ENCODE measurements at places on chromosomes 11 and 22.

DNA sequence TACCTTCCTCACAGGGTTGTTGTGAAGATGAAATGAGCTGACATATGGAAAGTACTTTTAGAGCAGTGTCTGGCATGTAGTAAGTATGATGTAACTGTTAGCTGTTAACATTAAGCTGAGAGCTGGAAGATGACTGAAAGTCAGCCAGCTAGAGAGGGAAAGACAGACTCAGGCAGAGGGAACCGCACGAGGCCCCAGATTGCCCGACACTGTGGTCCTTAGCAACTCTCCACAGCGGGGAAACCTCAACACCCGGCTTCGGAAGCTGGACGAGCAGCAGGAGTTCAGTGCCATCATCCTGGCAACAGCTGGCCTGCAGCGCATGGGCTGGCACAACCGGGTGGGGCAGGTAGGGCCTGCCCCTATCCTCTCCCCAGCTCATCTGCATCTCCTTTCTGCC lies 6.5 kb downstream of the HMBS start:
- DNase-seq, result no peak

DNA sequence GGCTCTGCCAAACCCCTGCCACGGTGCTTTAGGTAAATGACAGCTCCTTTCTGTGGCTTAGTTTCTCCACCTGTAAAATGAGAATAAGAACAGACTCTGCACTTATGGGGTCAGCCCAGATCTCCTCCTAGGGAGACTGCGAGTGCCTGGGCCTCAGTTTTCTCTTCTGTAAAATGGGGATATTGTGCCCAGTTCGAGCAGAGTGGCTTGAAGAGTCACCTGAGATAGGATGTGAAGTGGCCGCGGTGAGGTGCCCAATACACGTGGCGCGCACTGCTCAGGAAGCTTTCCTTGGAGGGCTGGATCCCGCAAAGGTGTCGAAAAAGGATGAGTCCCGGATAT lies 473 bp upstream of the EMID1 start:
- no peak for DNase-seq

DNA sequence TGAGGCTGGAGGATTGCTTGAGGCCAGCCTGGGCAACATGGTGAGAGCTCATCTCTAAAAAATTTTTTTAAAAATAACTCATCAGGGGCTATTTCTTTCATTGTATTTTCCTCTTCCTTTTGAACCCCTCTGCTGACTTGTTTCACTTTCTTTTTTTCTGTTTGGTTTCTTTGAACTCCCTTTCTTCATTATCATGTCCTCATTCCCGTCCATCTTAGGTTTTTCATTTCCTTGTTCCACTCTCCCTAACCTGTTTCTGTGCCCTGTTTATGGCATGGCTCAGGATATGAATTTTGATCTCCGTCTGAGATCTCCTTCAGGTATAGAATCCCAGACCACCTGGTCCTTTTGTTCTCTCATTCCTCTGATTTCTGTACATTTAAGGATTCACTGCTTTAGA lies 12.5 kb downstream of the MARK2 start:
- no peak for DNase-seq

DNA sequence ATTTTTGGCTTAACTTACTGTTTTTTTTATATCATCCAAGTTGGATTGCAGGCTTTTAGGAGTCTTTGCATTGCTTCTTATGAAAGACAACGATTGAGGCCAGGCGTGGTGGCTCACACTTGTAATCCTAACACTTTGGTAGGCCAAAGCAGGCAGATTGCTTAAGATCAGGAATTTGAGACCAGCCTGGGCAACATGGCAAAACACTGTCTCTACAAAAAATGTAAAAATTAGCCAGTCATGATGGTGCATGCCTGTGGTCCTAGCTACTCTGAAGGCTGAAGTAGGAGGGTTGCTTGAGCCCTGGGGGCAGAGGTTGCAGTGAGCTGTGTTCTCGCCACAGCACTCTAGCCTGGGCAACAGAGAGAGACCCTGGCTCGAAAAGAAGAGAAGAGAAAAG lies 56.6 kb downstream of the BID start:
- DNase-seq, result no peak

DNA sequence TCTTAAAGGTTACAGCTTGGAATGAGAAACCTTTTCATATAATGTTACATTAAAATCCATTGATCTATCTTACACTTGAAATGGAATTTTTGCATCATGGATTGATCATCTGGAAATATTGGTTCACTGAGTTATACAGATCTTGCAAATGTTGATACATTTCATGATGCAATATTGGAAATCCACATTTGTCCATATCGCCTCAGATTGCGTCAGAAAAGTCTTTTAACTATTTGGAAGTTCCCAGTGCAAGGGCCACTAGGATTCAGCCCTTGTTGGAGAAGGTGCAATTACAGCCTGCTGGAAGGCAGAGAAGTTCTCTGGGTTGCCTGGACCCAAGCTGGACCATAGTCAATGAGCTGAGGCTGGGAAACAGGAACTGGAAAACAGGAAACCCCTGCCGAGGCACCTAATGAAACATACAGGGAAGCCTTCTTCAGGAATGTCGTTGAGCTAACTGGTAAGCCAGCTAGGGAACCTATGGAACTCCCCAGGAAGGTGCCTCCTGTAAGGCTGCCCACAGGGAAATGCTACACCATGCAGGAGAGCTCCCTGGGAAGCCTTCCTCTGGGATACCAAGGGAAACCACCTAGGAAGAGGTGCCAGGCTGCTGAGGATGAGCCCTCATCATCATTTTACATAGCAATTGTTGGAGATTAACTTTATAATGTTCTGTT lies 600.4 kb upstream of the CADM1 start:
- DNase-seq, result no peak

- DNase-seq, result no peak
Measured at GRCh38 chr11:39780131-39780530, 1679.3 kb downstream of the LRRC4C start.

GRCh38 chr11:134656861-134657540 lies 245.0 kb upstream of the B3GAT1 start:
- peak; percentile 46 for DNase-seq

DNA sequence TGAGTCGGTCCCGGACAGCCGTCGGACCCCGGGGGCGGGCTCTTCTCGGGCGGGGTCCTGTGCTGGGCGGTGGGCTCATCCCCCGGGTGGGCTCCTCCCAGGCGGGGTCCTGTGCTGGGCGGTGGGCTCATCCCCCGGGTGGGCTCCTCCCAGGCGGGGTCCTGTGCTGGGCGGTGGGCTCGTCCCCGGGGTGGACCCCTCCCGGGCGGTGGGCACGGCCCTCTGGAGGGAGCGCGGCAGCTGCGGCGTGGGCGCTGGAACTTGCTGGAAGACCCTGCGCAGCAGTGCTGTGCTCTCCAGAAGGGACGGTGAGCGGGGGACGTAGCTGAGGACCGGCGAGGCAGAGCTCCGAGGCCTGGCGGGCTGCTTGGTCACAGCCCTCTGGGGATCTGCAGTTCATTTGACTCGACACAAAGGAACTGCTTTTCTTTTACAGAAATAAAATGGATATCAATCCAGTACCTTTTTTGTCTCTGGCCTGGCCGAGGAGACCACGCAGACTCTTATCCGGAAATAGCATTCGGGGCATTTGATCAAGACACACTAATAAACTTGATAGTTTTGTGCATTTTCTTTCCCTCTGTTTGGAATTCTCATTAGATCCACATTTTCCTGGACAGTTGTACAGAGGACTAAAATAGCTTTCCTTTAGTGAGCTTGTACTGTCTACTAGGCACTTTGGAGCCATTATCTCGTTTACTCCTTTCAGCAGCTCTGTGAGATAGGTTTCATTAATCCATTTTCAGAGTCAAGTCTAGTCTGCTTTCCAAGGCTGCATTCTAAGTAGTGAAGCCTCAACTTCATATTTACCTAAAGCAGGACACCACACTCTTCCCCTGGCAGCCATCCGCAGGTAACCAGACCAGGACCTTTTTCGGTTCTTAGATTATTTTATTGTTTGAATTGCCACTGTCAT lies 812 bp downstream of the JAM3 start:
- no peak for DNase-seq

DNA sequence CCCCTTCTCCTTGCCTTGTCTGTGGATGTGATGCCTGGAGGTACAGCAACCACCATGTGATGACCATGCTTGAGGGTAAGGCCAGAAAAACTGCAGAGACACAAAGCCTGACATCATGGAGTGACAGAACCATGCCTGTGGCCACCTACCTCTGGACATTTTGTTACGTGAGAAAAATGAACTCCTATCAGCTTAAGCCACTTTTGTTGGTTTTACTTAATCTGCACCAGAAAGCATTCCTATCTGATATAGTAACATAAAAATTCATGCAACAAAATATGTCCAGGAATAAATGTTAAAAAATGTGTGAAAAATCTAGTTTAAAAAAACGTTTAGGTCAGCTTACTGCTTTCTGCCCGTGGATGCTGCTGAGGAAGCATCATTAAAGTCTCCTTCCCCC lies 42.6 kb upstream of the P4HA3 start:
- no peak for DNase-seq

GRCh38 chr11:46987183-46987582 lies 50.6 kb downstream of the CSTPP1 start:
- DNase-seq, result no peak

DNA sequence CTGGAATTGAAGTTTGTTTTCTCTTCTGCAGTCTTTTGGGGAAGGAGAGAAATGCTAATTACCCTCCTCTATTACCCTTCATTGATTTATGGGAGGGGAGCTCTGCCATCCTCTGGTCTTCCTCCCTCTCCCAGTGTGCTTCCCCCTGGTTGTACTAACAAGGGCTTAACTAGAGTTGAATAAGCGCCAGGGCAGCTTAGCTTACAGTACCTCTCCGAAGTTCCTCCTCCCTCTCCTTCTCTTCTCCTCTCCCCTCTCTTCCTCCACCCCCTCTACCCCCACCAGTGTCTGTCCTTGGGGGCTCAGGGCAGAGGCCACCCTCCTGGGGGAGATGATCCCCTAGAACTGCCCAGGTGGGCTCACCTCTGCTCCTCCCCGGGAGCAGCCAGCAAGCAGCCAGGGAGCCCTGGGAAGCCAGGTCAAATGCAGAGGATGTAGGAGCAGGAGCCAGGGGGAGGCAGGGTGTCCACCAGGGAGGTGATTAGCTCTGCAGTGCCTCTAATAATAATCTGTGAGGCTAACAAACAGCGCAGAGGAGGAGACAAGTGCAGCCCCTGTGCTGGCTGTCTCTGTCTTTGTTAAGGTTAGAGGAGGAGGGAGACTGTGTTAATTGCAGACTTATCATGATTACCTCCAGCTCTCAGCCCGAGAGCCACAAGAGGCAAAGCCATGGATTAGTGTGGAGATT lies 191.6 kb upstream of the CADM1 start:
- no peak for DNase-seq

- DNase-seq, result no peak
Measured at GRCh38 chr22:24421428-24421931, 5.9 kb upstream of the ADORA2A start.

DNA sequence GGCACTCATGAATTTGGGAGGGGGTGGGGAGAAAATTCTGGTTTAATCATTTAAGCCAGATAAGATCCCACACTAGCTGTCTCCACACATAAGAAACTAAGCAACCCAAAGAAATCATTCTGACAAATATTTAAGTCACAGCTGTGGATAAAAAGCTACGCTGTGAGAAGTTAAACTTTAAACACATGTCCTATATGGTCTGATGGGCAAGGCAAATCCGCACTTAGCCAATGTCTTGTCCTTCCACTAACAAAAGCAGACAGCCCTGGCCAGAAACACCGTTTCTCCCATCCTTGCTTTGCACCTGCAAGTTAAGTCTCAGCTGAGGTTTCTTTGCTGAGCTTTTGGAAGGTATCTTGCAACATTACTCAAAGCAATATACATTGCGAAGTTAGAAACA lies 68.0 kb downstream of the ETS1 start:
- DNase-seq, result no peak

- no peak for DNase-seq
Measured at GRCh38 chr22:29451863-29452262, 13.5 kb downstream of the RFPL1 start.

- DNase-seq, result no peak
Measured at GRCh38 chr11:69588270-69588669, 52.7 kb upstream of the CCND1 start.

DNA sequence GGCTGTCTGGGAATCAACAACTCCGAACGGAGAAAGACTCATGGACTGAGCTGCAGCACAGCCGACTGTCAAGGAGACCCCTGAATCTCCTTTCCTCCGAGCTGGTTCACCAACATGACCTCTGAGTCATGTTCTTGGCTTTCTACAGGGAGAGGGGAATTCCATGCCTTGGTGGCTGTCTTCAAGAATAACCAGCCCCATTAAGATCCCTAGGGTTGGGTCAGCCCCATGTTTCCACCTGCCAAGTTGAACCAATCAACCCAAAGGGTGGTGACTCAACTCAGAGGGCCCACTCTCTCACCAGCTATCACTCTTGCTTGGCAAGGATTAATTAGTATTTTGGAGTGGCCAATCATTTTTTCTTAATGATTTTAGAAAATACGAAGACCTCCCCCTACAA lies 28.3 kb upstream of the IGSF22 start:
- no peak for DNase-seq

DNA sequence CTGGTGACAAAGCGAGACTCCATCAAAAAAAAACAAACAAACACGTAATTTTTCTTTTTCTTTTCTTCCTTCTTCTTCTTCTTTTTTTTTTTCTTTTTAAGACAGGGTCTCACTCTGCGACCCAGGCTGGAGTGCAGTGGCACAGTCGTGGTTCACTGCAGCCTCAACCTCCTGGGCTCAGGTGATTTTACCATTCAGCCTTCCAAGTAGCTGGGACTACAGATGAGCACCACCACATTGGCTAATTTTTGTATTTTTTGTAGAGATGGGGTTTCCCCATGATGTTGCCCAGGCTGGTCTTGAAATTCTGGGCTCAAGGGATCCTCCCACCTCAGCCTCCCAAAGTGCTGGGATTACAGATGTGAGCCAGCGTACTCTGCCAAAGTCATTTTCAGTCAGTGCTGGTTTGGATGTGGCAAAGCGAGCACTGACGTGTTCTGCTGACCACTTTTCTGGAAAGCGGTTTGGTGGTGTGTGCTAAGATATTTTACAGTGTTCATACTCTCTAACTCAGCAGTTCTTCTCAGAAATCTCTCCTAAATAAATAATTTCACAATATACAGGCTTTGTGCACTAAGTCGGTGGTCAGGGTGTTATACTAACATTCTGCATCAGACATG lies 10.7 kb downstream of the FAM118A start:
- DNase-seq, result no peak

DNA sequence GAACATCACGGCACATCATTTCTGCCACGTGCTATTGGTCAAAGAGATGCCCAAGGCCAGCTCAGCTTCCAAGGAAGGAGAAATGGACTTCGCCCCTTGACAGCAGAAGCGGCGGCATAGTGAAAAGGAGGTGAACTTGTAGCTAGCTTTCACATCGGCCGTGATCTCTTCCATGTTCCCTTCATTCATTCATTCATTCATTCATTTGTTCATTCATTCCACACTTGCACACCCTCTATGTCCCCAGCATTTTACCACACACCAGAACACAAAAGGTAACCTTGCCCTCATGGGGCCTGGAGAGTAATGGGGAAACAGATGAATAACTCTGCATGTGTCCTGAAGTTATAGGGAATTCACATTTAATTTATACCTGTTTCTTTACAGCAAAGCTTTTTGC lies 1.1 kb upstream of the CYTH4 start:
- no peak for DNase-seq

- DNase-seq, result no peak
Measured at GRCh38 chr22:17836992-17837742, 62.9 kb upstream of the BID start.

GRCh38 chr22:45284705-45285262 lies at the start of gene UPK3A:
Gene UPK3A (plus strand): TSS chr22:45284949. CDS start chr22:45285014, 65 bp downstream.
- DNase-seq, result peak; percentile 11
